ENCODE measurements at places on chromosomes 6 and 20. TPM values are rescaled to one million over a fixed set of nuclear protein-coding genes. Genes with fewer than 3 reads are reported as not detected.

GRCh38 chr6:81138236-81138635 lies 614.2 kb downstream of the TENT5A start:
- DNase-seq, result no peak

- DNase-seq, result no peak
These were observed 94.8 kb downstream of the BTBD3 start for GRCh38 chr20:12012241-12013222.

DNA sequence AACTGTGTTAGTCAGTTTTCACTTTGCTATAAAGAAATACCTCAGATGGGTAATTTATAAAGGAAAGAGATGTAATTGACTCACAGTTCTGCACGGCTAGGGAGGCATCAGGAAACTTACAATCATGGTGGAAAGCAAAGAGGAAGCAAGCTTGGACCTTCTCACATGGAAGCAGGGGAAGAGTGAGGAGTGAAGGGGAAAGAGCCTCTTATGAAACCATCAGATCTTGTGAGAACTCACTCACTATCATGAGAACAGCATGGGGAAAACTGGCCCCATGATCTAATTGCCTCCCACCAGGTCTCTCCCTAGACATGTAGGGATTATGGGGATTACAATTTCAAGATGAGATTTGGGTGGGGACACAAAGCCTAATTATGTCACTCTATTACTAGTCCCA lies 41.3 kb upstream of the PLAGL1 start:
- no peak for DNase-seq

GRCh38 chr20:50283370-50283769 lies 92.7 kb downstream of the CEBPB start:
- DNase-seq, result no peak

DNA sequence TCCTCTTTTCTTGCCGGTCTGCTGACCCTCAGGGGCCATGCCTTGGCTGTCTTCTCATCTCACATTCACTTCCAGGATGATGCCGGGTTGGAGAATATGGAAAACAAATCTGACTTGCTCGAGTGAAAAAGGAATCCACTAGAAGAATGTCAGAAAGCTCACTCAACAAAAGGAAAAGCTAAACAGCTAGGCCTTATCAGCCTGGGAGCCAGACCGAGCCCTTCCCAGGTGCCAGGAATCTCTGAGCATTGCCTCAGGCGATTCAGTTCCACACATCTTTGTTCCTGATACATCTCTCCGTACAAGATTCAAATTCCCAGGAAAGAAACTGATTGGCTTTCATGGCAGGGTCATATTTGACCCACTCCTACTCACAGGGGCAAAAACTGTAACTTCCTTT lies 9.2 kb upstream of the OSER1 start:
- no peak for DNase-seq

GRCh38 chr6:106667022-106667402 lies 37.6 kb downstream of the QRSL1 start:
- DNase-seq, result no peak

Gene LRRC73
- 0.69 TPM for total RNA-seq

Gene SASH1
- 80.8 TPM for total RNA-seq

Gene SERPINB6
- 90.7 TPM for total RNA-seq
